NCI-H2227 treated with DMSO at 0.1 percent for 48 hours (cell line): ENCODE measurements at places on chromosomes 13 and 19.
A peak's percentile ranks its signal among the peaks of the same experiment; 100 is the strongest.

GRCh38 chr13:60267498-60268202 is 103.9 kb upstream of the DIAPH3 start:
- DNase-seq, result peak; percentile 21

GRCh38 chr13:39913339-39913738 is 257.9 kb downstream of the COG6 start:
- no peak for DNase-seq

GRCh38 chr13:28325022-28325421 is 169.9 kb downstream of the FLT1 start:
- DNase-seq, result no peak

- DNase-seq, result no peak
These were observed 14.4 kb upstream of the WDR88 start for GRCh38 chr19:33117501-33117900.

- DNase-seq, result no peak
These were observed 24.4 kb upstream of the GPR18 start for GRCh38 chr13:99282264-99283231.

GRCh38 chr19:3607303-3608078 is 816 bp upstream of the TBXA2R start:
- no peak for DNase-seq

- DNase-seq, result no peak
These were observed 109.4 kb downstream of the RFC3 start for GRCh38 chr13:33927315-33927714.

DNA sequence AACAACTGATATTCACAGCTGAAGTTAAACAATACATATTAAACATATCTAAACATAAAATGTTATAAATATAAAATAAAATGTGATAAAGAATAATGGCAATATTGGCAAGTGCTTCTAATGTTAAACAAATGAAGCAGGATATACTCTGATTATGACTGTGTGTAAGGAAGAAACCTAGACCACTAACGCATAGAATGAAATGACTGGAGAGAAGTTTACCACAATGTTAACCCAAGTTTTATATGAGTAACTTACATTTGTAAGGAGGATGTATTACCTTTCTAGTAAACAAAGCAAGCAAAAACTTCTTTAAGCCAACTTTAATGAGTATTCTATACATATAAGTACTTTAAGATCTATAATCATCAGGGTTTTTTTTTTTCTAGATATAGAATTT is 43.0 kb downstream of the RB1 start:
- no peak for DNase-seq

DNA sequence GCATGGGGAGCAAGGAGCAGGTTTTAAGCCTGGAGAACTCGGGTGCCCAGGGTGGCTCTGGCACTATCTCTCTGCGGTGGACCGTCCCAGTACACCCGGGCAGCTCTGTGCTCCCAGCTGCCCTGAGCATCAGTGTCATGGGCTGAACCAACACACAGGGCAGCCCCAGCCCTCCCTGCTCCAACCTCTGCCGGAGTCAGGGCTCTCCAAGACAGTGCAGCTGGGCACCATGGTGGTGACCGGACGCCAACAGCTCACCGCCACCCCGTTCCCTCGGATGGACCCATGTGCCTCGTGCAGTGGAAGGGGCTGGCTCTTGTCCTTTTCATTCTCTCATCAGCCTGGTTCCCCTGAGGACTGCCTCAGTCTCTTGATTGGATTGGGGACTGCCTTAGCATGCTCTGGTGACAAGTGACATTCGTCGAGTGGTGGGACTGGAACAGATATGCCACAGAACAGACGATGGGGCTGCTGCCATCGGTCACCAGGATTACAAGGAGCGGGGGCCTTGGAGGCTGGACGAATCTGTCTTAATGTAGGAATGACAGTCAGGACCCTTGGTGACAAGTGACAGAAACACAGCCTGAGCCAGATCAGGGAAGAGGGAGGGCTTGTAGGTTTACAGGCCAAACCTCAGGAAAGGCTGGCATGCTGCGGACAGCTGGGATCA is 25.7 kb upstream of the VSTM2B start:
- no peak for DNase-seq

DNA sequence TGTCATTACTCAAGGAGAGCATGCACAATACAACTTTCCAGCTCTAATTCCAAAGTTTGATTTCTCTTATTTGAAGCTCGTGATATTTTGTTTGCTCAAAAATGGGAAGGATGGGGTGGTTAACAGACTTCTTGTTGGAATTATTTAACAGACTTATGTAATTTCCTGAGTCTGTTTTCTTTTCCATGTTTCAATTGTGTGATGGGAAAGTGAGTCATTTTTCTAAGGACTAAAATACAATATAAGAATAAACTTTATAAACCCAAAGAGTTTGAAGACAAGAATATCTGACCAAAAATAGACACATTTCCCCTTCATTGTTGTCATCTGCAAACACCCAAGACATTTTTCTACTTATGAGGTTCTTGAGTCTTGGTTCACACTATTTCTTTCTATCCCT is 211.8 kb upstream of the SLITRK5 start:
- no peak for DNase-seq
